ENCODE measurements at places on chromosomes 2 and 18. TPM values are rescaled to one million over a fixed set of nuclear protein-coding genes. Genes with fewer than 3 reads are reported as not detected.

The CYBRD1 gene
- total RNA-seq, result 334 TPM

The TMEM198 gene
- 0.77 TPM for total RNA-seq

The MDH1B gene
- total RNA-seq, result 1.8 TPM

The AGXT gene
- total RNA-seq, result not detected

The NTSR2 gene
- total RNA-seq, result under 0.01 TPM
